Lower lobe of right lung (tissue), 2 donors: ENCODE measurements at places on chromosomes 16 and 17. TPM values are rescaled to one million over a fixed set of nuclear protein-coding genes. Genes with fewer than 3 reads are reported as not detected.

DNA sequence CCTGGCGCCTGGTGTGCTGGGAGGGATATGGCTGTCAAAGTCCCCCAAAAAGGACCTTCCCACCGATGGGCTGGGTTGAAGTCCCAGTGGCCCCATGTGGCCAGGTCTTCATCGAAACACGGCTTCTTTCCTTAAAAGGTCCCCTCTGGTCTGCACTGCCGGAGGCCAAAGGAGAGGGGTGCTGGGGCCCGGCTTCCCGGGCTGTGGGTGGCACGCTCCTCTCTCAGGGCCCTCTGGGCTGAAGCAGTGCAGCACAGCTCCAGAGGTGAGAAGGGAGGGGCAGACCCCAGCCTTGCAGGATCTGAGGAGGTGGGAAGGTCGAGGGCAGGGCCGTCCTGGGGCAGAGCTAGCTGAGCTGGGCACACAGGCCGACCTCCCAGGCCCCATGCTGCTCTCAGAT lies 6.7 kb downstream of the NPTX1 start:
- no peak for DNase-seq

DNA sequence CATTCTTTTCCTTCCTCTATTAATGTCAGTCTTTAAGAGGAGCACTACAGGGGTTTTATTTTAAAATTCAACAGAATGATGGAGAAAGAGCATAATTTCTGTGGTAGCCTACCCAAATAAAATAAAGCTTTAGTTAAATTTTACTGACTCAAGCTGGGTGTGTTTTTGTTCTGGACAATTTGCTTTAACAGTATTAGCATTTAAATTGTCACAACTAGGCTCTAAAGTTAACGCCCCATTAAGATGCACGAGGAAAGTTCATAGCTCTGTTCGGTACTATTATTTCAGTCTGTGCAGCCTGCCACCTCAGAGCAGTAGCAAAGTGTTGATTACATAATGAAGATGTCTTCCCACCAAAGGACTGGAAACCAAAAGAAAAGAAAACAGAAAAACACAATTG lies 52.0 kb downstream of the CDK12 start:
- DNase-seq: no peak

GRCh38 chr16:79929260-79929965 lies 328.9 kb upstream of the MAF start:
- no peak for DNase-seq

- no peak for DNase-seq
Observed at GRCh38 chr17:49443862-49444261, 29.2 kb upstream of the PHB1 start.

DNA sequence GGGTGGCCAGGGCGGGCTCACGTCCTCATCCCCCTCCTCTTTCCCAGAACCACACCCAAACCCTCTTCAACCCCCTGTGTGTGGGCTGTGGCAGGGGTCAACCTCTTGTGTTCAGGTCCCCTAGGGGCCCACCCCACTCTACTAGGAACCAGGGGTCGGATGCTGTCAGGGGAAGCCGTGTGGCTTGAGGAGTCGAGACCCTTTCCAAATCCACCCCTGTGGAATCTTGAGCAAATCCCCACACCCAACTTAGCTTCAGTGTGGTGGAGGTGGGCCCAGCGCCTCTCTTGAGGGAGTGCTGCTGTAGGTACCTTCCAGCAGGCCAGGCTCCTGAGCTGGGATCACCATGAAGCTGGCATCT lies 121.5 kb downstream of the MRM1 start:
- DNase-seq: no peak

DNA sequence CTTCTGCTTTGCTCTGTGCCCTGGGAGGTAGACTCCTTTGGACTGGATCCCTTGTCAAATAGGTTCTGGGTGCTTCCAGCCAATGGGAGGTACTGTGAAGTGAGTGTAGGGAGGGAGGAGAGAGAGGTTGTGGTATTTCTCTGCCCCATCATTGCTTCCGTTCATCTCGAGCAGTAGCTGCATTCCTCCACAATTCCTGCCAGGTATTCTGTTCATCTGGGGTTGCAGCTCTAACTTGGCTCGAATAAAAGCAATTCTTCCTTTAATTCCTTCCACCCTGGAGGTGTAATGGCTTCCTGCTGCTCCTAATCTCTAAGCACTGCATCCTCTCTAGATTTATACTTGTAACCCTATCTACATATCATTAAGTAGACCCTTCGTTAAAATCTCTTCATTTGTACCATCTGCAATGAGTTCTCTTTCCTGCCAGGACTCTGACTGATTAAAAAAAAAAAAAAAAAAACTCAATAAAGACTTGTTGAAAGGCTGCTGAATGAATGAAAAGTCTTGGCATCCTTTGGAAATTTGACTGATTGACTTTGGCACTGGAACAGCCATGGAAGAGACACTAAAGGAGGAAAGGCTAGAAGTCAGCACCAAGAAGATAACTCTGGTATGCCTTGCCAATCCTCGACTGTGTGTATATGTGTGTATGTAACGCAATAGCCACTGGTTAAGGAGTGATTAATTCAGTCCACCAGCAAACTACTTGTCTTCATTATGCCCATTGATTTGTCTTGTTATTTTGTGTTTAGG lies 616.9 kb upstream of the SOX9 start:
- DNase-seq: no peak

DNA sequence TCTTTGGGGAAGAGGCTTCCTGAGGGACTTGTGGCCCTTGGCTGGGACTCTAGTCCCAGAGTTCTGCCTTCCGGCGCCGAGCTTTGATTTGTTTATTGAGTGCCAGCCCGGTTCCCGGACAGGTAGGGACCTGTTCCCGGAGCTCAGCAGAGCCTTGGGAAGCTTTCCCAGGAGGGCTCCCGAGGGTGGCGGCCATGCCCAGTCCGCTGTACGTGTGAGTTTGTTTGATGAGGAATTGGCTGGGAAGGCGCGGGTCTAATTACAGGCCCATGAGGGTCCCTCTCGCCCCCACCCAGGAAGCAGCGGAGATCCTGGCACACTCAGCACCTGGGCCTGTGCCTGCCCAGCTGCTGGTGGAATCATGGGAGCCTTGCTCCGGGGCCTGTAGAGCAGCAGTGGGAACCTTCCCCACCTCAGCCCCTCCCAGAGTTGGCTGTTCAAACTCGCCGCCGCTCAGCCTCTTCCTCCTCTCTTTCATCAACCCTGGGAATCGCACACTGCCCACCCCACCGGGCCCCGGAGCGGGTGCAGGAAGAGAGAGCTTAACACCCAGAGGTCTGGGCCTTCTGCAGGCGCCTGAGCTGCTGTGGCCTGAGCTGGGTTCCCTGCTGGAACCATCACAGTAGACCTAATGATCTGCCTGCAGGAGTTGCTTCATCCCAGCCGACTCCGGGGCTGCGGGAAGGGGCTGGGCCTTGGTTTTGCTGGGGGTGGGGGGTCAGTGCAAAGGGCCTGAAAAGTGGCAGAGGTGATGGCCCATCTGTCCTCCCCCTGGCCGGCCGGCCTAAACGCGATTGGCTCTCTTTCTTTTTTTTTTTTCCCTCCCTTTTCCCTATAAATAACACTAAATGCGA lies 313.7 kb downstream of the SEC14L1 start:
- no peak for DNase-seq

IL34 gene
- total RNA-seq: 2.6 TPM

GRCh38 chr17:65078441-65079160 lies 22.1 kb upstream of the GNA13 start:
- DNase-seq: no peak

GRCh38 chr17:72456075-72456474 lies 335.3 kb downstream of the SOX9 start:
- no peak for DNase-seq

DNA sequence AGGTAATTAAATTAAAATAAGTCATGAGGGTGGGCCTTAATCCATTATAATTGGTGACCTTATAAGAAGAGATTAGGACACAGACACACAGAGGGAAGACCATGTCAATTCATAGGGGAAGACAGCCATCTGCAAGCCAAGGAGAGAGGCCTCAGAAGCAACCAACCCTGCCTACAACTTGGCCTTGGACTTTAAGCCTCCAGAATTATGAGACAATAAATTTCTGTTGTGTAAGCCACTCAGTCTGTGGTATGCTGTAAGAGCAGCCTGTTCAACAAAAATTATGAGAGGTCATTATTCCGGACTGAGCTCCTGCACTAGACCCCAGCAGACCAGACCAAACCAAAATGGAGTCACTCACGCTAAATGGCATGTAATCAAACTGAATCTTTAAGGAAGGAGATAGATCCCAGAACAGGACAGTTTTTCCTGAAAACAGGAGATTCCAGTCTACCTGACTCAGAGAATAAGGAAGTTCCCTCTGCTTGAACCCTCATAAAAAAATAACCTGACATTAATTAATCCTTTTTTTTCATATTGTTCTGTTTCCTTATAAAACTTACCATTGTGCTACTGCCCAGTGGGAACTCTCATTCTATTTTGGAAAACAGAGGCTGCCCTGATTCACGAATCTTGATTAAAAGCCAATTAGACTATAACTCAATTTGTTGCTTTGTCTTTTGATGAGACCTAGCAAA lies 74.3 kb downstream of the DNAH3 start:
- DNase-seq: no peak

- DNase-seq: peak; percentile 53
Observed at GRCh38 chr17:61400066-61400716, 548 bp downstream of the TBX2 start.

CASKIN2 gene
- total RNA-seq: 68.8 TPM

- DNase-seq: no peak
Observed at GRCh38 chr16:7888411-7888810, 555.8 kb downstream of the RBFOX1 start.

GPR139 gene
- not detected for total RNA-seq

CLEC18A gene
- total RNA-seq: 2.7 TPM

DNA sequence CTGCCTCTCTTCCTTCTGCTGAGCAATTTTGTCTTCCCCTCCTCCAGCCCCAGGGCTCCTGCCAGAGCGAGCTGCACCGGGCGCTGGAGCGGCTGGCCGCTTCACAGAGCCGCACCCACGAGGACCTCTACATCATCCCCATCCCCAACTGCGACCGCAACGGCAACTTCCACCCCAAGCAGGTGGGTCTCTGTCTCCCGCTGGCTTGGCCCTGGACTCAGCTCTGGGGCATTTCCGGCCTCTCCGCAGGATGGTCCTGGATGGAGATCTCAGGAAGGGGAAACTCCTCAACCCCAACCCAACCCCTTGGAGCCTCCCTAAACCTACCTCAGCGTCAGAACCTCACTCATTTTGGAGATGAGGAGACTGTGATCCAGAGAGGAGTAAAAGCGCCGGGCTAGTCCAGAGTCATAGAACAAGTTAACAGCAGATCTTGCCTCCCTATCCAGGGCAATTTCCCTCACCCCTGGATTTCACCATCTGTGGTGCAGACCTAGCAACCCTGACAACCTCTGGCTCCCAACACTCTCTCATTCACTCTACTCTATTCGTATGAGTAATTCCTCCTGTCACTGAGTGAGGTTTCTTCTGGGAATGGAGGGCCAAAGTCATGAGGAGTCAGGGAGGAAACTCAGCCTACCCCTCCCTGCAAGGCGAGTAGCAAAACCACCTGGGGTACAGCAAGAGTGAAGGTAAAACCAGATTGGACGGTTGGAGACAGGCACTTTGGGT lies 10.8 kb downstream of the IGFBP4 start:
- no peak for DNase-seq

GRCh38 chr16:55508941-55509931 lies at the start of gene LPCAT2:
Gene LPCAT2 (plus strand): TSS chr16:55509072. CDS start chr16:55509182, 110 bp downstream.
- DNase-seq: peak; percentile 96

- peak; percentile 49 for DNase-seq
Observed at GRCh38 chr16:20675488-20676267, 21.8 kb downstream of the ACSM1 start.

KCNH4 gene
- 0.09 TPM for total RNA-seq

GRCh38 chr16:89325861-89326471 lies 108.5 kb downstream of the ZNF778 start:
- peak; percentile 70 for DNase-seq

GRCh38 chr16:79067600-79067999 lies 532.9 kb downstream of the MAF start:
- no peak for DNase-seq

DNA sequence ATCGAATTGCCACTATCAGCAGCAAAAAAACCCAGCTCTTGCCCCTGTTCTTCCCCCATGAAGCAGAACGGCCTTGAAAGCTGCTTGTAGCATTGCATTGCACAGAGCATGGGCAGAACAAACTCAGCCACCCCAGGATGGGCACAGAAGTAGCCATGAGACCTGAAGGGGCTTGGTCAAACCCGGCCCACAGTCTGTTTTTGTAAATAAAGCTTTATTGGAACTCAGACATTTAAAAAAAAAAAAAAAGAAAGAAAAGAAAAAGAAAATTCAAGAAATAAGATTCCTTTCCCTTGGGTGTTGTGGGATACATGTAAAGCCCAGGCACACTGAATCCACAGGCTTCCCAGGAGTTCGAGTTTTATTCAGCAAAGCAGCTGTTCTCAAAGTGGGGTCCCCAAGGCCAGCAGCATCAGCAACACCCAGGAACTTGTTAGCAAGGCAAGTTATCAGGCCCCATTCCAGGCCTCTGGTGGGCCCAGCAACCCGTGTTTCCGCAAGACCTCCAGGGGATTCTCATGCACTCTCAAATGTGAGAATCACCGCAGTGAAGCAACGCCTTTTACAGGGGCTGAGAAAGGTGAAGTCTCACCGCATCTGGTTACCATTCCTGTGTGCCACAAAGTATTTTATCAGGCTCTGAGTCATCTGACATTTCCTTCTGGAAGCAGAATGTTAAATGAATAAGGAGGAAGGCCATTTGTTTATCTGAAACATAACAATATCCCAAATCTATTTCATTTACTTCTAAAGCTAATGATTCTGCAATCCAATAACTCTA lies 108.2 kb downstream of the SLC39A11 start:
- no peak for DNase-seq
